H1 (cell line): ENCODE measurements at places on chromosomes 12 and 14.

DNA sequence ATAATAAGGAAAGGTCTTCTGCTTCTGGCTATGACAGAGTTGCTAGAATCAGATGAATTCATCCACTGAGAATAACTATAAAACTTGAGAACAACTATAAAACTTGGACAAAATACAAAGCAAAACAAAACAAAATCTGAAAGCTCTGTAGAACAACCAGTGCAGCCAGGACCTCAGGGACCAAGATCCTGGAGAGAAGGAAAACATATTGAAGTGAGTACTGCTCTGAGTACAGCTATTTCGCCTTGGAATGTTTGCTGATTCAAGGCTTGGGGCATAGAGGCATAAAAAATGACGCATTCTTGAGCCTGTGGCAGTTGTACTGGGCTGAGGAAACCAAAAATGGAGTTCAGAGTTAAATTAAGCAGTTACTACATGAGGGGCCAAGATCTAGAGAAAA lies 21.7 kb downstream of the FOXA1 start:
- DNase-seq, result no peak

GRCh38 chr12:110109037-110109836 lies 14.9 kb upstream of the IFT81 start:
- DNase-seq, result no peak

- DNase-seq, result no peak
Measured at GRCh38 chr14:93780813-93781400, 7.4 kb downstream of the PRIMA1 start.

GRCh38 chr14:75119056-75119455 lies 7.8 kb downstream of the NEK9 start:
- no peak for DNase-seq

GRCh38 chr14:51474854-51475253 lies 176.9 kb upstream of the FRMD6 start:
- no peak for DNase-seq

DNA sequence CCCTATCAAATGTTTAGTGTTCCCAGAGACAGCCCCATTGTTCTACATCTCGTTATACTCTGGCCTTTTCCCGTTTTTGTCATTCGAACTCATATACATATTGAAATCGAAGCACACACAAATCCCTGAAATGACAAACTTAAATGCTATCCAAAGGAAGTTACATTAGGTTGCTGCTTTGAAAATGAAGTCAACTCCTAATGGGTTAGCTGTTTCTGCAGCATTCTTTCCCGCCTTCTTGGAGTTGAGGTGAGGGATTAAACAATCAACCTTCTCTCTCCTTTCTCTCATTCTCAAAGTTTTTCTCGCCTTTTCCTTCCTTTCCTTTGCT lies 642 bp upstream of the PHC1 start:
- no peak for DNase-seq

DNA sequence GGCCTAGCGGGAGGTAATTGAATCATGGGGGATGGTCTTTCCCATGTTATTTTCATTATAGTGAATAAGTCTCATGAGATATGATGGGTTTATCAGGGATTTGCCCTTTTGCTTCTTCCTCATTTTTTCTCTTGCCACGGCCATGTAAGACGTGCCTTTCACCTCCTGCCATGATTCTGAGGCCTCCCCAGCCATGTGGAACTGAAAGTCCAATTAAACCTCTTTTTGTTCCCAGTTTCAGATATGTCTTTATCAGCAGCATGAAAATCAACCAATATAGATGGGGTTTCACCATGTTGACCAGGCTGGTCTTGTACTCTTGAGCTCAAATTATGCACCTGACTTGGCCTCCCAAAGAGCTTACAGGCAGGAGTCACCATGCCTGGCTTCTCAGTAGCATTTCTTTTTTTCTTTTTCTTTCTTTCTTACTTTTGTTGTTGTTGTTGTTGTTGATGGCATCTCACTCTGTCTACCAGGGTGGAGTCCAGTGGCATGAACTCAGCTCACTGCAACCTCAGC lies 33.2 kb downstream of the TSPAN19 start:
- no peak for DNase-seq

GRCh38 chr14:104595911-104596450 lies 8.6 kb downstream of the TMEM179 start:
- no peak for DNase-seq

GRCh38 chr14:54487771-54488170 lies 1.0 kb downstream of the GMFB start:
- DNase-seq, result no peak
